Activated T-helper 2 cell treated with anti-CD3 and anti-CD28 coated beads, Interferon-gamma antibody, Interleukin-2, Interleukin-4, amounts not matched to agents 10 μg/mL and 5 μg/mL and 100 μg/mL, durations not matched to agents 14 hours and 24 hours and 36 hours (primary cell): ENCODE measurements at places on chromosomes 12 and 14. TPM values are rescaled to one million over a fixed set of nuclear protein-coding genes. Genes with fewer than 3 reads are reported as not detected.

- peaks cover 4% of the 10 kb centered on the region for H3K4me1 ChIP-seq
- no peak overlapping the region for H3K27ac ChIP-seq
- peaks cover 17% of the 10 kb centered on the region for H3K27me3 ChIP-seq
- H3K4me3 ChIP-seq = no peak overlapping the region
Observed at GRCh38 chr14:21123429-21123828, 22.6 kb downstream of the TMEM253 start.

CIDEB gene
- total RNA-seq = 19.6 and 24.7 TPM in 2 replicates

GPR135 gene
- 1.6 and 2.4 TPM in 2 replicates for total RNA-seq

MEG3 gene
- not detected in 2 replicates for total RNA-seq

TCL1B gene
- not detected in 2 replicates for total RNA-seq

MGP gene
- total RNA-seq = not detected in 2 replicates

DNA sequence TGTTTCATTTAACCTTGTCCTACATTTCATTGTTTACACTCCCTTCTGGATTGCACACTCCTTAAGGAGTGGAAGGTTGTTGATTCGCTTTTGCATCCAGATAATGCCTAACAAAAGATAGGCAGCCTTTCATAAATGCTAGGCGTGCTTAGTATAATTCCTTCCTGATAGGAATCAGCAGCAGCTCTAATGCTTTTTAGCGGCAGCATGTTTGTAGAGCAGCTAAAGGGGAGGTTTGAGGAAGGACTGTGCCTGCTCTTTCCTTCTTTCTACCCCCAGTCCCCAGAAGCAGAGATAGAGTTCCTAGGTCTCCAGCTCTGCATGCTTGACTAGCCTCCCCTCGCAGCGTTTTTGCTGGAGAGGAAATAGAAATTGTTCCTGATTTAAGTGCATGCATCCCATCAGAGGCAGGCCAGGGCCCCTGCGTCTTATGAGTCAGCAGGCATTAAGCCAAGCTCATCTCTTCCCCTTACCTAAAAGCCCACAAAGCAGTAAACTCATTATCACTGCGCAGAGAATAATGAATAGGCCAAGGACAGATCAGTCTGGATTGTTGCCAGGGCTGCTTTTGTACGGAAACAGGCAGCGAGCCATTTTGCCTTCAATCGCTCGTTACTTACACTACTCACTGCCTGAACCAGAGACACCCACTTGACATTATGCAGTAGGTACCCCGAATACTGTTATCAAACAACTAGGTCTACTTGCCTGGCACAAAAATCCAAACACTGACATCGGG is 14.0 kb upstream of the TBPL2 start:
- H3K4me3 ChIP-seq = no peak overlapping the region
- H3K27me3 ChIP-seq = peaks cover 7% of the 10 kb centered on the region
- no peak overlapping the region for H3K27ac ChIP-seq
- peaks cover 12% of the 10 kb centered on the region for H3K4me1 ChIP-seq

GRCh38 chr14:55239320-55239719 is 31.9 kb upstream of the FBXO34 start:
- H3K4me3 ChIP-seq = no peak overlapping the region
- no peaks in the 10 kb centered on the region for H3K36me3 ChIP-seq
- peaks cover 46% of the 10 kb centered on the region for H3K27me3 ChIP-seq
- H3K4me1 ChIP-seq = peaks cover 2% of the 10 kb centered on the region

- H3K27ac ChIP-seq = no peak overlapping the region
- no peak for DNase-seq
- peaks cover 12% of the 10 kb centered on the region for H3K27me3 ChIP-seq
Observed at GRCh38 chr12:124286414-124286813, 8.5 kb upstream of the RFLNA start.

SLC17A8 gene
- total RNA-seq = not detected in 2 replicates

GRCh38 chr14:70448633-70449340 is 3.2 kb upstream of the ADAM21 start:
- no peaks in the 10 kb centered on the region for H3K27me3 ChIP-seq
- no peak for DNase-seq
- H3K4me3 ChIP-seq = no peak overlapping the region
- no peaks in the 10 kb centered on the region for H3K36me3 ChIP-seq
- H3K27ac ChIP-seq = no peak overlapping the region

TAS2R8 gene
- total RNA-seq = not detected in 2 replicates

DNA sequence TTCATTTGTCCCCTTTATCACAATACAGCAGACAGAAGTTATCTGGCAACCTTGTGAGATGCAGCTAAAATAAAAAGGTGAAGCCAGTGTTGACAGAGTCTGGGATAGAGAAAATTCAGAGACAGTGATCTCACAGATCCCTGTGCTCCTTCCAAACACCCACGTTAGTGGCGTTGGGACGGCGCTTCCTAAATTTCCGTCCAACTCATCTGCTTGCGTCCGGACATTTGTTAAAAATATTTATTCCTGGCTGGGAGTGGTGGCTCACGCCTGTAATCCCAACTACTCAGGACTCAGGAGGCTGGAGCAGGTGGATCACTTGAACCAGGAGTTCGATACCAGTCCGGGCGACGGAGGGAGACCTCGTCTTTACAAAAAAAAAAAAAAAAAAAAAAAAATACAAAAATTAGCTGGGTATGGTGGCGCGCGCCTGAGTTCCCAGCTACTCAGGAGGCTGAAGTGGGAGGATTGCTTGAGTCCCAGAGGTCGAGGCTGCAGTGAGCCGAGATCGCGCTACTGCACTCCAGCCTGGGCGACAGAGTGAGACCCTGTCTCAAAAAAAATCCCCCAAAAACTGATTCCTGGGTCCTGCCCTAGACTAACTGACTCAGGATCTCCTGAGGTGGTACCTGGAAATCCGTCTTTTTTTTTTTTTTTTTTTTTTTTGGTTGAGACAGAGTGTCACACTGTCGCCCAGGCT is 708 bp upstream of the TCTN1 start:
- H3K27me3 ChIP-seq = no peaks in the 10 kb centered on the region
- peak overlapping the region; percentile 78 for H3K27ac ChIP-seq
- H3K36me3 ChIP-seq = no peaks in the 10 kb centered on the region
- H3K4me1 ChIP-seq = peaks cover 10% of the 10 kb centered on the region
- peak overlapping the region; percentile 80 for H3K4me3 ChIP-seq
